ENCODE measurements at places on chromosomes 6 and 20.

- DNase-seq: no peak
These were observed 228.1 kb upstream of the CST7 start for GRCh38 chr20:24720957-24721356.

- no peak for DNase-seq
These were observed 102.9 kb downstream of the AIG1 start for GRCh38 chr6:143163621-143164020.

DNA sequence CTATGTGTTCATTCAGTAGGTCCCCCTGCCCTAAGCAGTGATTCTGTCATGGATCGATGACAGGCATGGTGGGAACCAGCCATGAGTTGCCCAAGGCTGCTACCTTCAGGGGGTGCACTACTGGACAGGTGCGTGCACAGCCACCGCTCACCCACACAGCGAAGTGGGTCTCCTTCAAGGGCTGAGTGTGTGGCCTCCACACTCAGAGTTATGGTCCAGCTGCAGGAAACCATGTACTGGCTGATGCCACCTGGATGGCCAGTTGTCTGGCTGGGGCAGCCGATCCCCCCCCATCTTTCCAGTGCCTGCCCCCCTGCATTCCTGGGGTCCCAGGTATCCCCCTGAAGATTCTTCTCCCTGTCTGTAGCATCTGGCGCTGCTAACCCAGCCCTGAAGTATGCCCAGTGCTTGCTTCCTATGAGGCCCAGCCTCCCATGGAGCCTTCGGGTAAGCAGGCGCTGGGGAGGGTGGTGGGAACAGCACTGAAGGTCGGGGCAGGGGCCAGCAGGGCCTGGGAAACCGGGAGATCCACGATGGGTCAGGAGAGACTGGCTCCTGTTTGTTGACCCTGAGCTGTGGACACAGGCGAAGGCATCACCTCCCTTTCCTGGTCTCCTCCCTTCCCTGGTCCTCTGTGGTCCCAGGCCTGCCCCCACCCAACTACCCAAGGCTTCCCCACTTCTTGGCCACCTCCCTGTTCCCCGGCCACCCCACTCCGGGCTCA lies 106.0 kb downstream of the VEGFA start:
- DNase-seq: no peak

DNA sequence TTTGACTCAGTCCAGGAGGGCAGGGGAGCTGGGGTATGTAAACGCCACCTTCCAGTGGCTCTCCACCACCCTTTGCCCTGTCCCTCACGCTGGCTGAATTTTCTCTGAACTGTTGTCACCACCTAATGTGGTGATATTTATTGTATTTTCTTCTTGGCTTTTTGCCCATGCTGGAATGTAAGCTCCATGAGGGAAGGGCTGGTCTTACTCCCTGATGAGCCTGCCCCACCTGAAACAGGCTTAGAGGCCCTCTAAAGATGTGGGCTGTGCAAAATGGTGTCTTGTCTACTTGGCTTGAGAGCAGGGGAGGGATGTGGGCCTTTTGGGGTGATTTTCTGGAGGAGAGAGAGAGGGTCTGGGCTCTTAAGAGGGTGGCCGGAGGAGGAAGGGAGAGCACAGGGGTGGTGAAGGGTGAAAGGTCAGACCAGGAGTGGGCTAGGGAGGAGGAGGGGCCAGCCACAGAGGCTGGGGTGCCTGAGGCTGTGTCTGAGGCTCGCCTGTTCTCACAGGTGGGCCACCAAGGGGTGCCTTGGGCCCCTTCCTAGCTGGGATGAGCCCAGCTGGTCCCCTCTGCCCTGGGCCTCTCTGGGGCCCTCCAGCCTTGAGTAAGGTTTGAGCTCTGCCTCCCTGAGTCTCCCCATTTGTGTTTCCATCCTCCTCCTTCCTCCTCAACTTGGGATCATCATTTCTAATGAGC lies 37.3 kb downstream of the SPDEF start:
- DNase-seq: no peak

DNA sequence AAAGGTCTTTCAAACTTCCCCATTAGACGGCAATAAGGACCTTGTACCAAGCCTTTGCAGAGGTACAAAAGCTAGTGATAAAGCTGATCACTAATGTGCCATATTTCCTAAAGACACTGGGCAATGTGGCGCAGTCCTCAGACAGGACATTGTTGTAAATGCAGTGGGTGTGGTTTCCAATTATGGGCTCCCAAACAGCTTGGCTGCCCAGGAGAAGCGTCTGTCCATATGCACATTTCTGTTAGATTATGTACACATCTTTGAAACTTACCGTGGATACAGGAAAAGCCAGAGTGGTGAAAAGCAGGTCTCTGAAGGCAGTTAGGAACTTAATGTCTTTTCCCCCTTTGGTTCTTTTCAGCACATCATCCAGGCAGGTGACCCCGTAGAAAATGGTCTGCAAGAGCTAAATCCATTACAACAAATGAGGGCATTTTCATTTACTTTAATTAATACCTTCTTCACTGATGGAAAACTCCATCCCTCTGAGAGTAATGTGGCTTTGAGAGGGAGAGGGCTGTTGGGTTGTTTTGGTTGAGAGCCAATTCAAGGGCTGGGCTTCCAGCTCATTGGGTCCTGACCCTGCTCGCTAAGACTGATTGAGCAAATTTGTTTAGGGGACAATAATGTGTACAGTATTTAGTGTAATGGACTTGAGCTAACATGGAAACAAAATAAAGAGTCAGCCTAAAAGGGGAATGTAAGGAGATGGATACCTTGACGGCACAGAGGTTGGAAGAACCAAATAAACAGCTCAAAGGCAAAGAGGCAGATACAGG lies 10.4 kb downstream of the ADTRP start:
- DNase-seq: no peak

DNA sequence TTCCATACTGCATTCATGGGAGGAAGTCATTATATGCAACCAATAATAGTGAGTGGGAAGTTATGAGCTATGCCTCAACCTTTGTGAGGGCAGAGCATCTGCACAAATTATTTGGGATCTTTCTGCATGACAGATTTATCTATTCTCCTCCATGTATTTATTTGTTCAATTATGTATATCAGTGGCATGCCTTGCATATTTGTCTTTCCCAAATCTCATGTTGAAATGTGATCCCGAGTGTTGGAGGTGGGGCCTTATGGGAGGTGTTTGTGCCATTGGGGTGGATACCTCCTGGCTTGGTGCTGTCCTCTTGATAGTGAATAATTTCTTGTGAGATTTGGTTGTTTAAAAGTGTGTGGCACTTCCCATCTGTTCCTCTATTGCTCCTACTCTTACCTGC lies 1246.0 kb upstream of the CITED2 start:
- no peak for DNase-seq

DNA sequence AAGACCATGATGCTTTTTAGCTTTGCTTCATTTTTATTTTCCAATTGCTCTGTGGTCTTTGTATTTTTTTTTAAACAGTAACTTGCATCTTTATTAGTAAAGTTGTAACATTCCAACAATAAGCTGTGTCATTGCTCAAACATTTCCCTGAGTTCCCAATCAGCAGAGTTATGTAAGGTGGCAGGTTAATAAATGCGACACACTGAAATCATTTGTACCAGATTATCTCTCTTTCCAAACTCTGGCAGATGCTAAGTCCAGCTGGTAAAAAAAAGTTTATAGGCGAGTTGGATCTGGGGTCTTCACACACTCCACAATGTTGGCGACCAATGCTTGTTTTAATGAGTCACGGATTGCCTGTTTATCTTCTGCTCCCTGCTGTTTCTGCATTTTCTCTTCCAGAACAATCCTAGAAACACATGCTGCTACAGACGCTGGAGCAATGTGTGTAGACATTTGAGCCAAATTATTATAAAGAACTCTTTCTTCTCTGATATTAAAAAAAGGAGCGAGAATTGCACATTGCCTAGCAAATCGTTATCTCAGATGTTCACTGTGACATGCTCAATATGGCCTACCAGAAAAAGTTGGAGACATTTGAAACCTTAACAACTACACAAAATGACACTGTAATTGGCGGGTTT lies 113.6 kb upstream of the IFNGR1 start:
- no peak for DNase-seq

DNA sequence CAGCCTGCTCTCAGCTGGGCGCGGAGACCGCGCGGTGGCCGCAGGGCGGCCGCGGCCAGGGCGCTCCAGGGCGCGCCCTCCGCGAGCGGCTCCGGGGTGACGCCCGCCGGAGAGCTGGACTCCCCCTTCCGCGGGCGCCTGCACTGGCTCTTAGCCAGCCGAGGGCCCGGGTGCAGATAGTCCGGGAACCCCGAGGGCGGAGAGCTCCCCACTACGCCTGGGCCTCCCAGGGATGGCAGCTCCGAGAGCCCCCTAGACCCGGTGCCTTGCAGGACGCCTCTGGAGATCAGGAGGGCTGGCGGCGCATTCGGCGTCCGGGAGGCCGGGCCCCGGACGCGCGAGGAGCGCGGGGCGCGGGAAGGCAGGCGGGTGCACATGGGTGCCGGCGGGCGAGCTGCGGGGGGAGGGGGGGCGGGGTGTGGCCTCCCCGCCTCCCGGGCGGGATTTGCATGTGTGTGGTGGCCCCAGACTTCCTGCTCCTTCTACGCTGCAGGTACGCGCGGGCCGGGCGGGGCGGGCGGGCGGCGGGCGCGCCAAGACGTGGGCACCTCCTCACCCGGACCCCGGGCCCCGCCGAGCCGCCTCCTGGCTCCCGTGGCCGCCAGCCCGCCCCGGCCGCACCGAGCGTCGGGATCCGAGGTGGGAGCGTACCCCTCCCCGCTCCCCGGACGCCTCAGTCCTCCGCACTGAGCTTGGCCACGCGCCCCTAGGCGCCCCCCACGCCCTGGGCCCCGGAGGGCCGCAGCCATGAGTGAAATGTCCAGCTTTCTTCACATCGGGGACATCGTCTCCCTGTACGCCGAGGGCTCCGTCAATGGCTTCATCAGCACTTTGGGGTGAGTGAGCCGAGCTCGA lies at the start of gene ITPR3:
TSS of gene ITPR3 (plus strand) at position 467 of the 855 bp plus-strand sequence. CDS start at position 748, 281 bp downstream.
- no peak for DNase-seq

DNA sequence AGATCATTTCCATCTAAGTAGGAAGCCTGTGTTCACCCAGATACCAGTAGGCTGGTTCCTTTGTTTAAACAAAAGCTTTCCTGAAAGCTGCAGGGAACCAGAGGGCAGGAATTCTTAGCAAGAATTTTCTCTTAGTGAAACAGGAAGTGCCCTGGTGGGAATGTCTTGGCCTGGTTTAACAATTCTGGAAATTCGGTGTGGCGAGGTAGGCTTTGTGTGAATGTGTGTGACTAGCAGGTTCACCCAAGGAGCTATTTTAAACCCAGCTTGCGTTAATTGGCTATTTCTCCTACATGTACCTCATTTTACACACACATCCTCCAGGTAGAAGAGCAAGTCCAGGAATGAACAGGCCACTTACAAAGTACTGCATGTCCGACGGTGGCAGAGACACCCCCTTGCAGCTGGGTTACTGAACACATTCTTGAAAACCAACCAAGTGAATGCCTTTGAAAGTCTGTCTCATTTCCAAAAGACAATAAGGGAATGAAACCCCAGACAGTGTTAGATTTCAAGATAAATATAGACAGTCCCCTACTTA lies 64.6 kb downstream of the GFOD1 start:
- DNase-seq: no peak

GRCh38 chr6:111653979-111654378 lies 48.3 kb upstream of the TRAF3IP2 start:
- no peak for DNase-seq

DNA sequence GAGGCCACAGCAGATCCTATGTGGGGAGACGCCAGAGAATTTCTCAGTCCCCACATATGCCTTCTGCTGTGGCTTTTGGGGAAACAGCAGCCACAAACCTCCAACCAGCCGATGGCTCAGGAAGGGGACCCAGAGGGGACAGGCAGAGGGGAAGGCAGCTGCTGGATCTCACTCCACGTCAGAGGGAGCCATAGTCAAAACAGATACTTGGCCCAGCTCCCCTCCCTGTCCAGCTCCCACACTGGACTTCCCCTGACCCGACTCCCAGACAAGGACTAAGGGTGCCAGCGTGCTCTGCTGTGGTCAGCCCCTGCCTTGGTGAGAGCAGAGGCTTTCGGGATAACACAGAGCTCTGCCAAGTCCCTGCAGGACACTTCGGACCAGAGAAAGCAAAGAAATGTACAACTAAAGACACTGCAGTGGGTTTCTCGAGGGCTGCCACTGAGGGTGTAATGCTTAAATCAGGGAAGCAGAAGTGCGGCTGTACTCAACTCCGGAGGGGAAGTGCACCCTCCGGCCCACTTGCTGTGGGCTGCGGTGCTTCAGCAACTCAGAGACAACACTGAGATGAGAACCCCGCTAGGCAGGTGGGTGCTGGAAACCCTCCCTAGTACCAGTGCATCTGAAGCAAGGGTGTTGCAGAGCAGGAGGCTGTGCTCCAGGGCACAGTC lies 47.2 kb downstream of the RRBP1 start:
- DNase-seq: no peak

GRCh38 chr6:8664070-8664469 lies 228.7 kb upstream of the SLC35B3 start:
- no peak for DNase-seq

DNA sequence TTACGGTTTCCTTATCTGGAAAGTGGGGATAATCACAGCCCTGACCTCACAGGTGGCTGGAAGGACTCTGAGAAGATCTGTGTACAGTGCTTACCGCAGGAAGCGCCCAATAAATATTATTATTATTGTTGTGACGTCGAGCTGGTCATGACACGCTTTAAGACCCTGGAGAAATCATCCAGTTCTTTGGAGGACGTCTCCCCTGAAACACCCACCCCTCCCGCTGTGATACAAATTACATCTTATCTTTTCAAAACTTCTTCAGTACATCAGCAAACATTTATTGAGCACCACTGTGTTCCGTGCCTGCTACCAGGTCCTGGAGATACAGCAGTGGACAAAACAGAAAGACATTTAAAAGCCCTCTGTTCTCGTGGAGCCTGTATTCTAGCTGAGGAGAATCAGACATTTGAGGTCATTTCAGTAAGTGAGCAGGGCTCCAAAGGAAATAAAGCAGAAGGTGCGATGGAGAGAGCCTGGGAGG lies 118.7 kb downstream of the CEBPB start:
- no peak for DNase-seq

- no peak for DNase-seq
These were observed 659 bp downstream of the SLC35F1 start for GRCh38 chr6:117907601-117908245.

DNA sequence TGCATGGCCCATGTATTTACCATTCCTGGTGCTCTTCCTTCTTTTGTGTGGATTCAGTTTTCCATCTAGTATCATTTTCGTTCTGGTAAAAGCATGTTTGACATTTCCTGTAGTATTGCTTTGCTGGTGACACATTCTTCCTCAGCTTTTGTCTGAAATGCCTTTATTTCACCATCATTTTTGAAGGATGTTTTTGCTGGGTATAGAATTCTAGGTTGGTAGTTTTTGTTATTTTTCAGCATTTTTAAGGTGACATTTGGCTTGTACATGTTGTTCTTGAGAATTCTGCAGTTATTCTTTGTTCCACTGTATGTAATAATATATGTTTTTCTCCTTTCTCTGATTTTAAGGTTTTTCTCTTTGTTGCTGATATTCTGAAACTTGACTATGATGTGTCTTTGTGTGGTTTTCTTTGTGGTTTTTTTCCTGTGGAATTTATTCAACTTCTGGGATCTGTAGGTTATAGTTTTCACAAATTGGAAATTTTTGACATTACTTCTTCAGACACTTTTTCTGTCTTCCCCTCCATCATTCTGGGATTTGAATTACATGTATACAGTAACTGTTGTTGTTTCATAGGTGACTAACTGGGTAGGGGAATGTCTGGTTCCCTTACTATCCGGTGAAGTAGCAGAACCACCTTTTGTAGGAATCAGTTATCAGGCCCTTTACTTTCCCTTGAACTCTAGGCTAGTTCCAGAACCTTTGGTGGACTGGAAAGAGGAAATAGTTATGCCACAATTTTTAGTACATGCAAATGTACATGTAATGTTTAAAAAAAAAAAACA lies 30.2 kb downstream of the SNX9 start:
- DNase-seq: no peak

- DNase-seq: no peak
These were observed 6.9 kb downstream of the NOTCH4 start for GRCh38 chr6:32216998-32217397.

Data from SIG-M5 (cell line).